Upper lobe of left lung (tissue), 6 donors: ENCODE measurements at places on chromosomes 1 and 21. TPM values are rescaled to one million over a fixed set of nuclear protein-coding genes. Genes with fewer than 3 reads are reported as not detected.

The HPDL gene
- not detected for total RNA-seq

The TACSTD2 gene
- 387 TPM for total RNA-seq

The STIL gene
- 7.0 TPM for total RNA-seq

The GBP7 gene
- not detected for total RNA-seq
